ENCODE measurements at places on chromosomes 5 and 9.
A peak's percentile ranks its signal among the peaks of the same experiment; 100 is the strongest.

DNA sequence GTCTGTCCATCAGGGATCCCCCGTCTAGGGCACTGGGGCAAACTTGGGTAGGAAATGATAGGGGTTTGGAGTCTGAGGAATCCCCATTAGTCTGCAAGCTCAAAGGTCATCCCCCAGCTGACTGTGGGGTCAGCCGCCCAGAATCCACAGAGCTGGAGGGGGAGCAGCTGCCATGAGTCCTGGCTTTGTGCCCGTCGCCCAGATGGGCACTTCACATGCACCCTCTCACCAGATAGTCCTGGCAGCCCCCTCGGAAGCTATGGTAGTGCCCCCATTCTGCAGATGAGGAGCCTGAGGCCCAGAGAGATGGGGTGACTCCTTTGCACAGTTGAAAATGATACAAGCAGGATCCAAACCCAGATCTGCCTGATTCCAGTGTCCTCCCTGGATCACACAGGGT lies 35.7 kb upstream of the RPL26L1 start:
- DNase-seq: no peak

GRCh38 chr5:65924366-65925043 lies 1.9 kb upstream of the ERBIN start:
- no peak for DNase-seq

DNA sequence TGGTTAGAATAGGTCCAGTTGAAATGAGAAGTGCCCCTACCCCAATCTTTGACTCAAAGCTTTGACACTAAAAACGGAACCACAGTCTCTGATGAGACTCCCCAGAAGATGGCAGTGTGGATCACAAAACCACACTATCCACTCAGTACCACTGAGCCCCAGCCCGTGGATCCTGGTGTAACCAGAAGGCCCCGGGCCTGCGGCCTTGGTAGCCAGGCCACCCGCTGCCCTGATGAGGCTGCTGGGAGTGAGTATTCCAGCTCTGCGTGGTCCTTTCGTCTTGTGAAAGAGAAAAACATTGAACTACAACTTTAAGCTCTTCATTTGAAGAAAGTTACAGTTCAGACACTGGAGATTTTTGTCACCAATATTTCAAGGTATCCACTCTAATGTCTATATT lies 42.2 kb upstream of the FBP1 start:
- peak; percentile 49 for DNase-seq

DNA sequence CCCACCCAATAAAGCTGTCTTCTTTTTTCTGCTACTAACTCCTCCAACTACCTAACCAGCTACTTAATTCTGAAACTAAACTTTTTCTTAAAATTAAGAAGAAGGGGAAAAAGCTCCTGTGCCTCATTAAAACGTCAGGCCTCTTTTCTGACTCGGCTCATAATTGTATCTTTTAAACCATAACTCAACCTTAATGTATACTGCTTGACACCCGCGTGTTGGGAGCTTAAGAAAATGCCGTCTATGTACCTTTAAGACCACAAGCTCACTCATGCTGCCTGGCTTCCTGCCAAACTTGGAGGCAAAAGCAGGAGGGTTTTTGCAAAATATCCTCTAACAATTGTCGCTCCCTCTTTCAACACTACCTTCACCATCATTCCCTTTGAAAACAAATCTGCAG lies 5.0 kb downstream of the EBF1 start:
- peak; percentile 65 for DNase-seq

DNA sequence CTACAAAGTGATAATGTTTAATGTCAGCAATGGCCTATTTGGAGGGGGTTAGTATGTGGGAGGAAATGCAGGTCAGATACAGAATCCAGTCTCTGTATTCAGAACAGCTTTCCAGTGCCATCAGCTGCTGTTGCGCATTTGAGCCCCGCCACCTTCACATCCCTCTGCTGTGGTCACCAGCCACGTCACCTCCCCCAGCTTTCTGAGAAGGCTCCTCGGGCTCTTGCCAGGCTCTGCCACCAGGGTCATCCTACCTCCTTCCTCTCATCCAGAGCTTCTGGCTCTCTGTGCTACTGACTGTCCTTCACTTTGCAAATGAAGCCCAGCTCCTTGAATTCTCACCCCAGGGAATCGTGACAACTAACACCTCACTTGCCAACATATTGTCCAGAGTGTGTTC lies 138.8 kb downstream of the PIK3R1 start:
- DNase-seq: no peak
